ENCODE measurements at places on chromosomes 6 and 20.
A peak's percentile ranks its signal among the peaks of the same experiment; 100 is the strongest.

DNA sequence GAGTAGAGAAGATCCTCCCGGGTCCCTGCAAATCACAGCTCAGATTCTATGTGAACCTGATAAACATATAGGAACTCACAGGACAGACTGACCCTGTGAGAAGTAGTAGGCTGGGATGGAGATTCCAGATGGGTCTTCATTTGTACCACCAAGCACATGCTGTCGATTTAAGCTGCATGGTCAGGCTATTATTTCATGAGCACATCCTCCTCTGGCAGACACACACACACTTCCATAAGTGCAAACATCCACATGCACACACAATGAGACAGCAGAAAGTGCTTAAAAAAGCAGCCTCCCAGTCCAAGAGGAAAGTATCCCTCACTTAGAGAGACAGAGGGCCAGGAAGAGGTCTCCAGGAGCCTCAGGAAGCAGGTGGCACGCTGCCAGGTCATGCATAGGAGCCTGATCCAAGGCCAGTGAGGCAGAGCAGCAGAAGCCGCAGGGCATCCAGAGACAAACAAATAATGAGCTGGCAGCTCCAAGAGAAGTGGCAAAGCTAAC lies 131.8 kb downstream of the UNC5CL start:
- peak; percentile 35 for DNase-seq

- DNase-seq, result peak; percentile 12
Measured at GRCh38 chr20:63636752-63637628, 10.1 kb upstream of the GMEB2 start.

DNA sequence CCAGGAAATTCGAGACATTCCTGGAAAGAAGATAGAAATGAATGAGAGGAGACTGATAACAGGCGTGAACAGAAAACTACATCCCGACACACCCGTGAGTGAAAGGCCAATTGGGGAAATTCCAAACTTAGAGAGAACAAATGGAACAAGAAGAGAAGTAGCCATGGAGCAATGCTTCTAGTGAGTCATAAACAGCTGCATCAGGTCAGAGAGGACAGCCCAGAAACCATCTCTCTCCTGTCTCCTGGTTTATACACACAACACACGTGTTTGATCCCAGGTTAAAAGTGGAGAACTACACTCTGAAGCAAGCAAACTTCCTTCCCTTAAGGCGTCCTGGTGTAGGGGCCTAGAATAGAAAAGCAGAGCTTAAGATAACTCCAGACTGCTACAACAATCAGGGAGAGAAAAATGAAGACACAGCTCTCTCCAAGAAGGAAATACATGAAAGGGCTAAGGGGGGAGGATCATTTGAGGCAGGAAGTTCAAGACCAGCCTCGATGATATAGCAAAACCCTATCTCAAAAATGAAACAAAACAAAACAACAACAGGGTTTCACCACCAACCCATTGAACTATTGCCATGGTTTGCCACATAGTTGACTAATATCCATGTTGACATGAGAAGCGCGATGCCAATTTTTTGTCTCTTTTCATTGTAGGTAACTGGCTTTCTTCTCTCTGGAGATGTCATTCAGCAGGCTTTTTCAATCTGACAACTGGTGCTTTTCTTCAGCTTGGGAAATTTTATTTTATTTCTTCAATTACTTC lies 26.9 kb downstream of the NRN1 start:
- peak; percentile 51 for DNase-seq

DNA sequence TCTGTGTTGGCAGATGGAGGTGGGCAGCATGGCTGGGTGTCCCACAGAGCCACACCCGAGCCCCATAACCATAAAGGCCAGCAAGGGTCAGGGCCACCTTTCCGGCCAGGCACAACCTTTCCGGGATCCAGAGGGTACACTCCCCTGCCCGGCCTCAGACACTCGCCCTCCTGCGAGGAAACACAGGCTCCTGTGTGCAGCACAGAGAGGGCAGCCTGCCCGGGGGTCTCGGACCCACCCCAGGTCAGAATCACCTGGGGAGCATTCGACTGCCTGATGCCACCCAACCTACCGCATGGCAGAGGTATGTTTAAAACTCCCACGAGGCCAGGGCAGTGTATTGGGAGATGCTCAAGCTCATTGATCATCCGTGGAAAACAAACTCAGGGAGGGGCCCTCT lies 260.3 kb downstream of the TAF4 start:
- DNase-seq, result no peak

DNA sequence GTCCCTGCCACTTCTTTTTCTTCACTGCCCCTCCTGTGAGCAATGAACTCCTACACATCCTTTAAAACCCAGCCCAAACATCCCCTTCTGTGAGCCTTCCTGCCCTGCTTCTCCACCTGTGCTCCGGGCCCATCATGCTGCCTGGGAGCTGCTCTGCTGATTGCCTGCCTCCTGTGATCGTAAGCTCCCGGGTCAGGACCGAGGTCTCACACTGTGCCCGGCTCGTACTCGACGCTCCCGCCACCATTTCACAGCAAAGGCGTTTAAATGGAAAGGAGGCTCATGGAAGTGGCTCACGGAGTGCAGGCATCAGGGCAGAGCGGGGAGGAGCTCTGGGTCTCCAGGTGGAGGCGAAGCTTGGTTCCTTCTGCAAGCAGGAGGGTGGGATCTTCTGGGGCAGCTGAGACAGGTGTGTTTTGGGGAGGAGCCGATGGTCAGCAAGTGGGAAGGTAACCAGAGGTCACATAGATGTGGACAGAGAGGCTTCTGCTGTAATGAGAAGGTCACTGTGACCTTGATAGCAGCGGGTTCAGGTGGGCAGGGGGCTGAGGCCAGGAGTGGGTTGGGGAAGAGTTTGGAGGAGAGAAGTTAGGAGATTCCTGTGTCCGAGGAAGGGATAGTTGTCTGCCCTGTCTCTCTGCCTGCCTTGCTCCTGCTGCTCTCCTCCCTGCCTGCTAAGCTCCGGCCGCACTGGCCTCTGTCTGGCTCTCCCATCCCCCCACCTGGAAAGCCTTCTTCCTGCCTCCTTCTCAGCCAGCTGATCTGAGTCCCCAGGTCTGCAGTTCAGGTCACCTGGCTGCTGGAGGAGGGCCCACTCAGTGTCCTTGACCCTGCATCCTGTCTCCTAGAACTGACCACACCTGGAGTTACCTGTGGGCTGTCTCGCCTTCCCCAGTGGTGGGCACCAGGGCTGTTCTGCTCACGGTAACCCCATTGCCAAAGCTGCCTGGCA lies 52.7 kb upstream of the FRMD1 start:
- no peak for DNase-seq

GRCh38 chr20:33296206-33296605 lies 13.2 kb downstream of the BPIFB1 start:
- peak; percentile 27 for DNase-seq

- no peak for DNase-seq
Measured at GRCh38 chr6:111441678-111442243, 41.3 kb downstream of the REV3L start.

DNA sequence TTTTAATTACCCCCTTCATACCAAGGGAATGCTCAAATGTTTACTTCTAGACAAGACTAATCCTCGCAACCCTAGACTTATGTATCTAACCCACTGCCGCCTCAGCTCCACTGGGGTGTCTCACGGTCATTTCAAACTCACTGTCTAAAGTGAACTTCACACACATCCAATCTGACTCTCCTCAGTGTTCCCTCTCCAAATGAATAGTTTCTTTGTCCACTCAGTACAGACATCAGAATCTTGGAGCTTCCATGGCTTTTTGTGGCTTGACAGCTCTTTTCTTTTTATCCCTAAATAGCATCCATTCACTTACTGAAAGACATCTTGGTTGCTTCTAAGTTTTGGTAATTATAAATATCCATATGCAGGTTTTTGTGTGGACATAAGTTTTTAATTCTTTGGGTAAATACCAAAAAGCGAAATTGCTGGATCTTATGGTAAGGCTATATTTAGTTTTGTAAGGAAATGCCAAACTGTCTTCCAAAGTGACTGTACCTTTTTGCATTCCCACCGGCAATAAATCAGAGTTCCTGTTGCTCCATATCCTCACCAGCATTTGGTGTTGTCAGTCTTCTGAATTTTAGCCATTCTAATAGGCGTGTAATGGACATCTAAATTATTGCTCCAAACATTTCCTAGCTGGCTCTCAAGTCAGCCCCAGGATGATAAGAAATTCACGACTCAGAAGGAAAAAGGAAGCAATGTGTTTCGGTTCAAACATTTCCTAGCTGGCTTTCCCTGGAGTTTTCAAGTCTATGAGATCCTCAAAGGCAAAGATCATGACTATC lies 73.1 kb downstream of the DNAAF9 start:
- DNase-seq, result no peak

- no peak for DNase-seq
Measured at GRCh38 chr6:159819932-159820640, 20.0 kb downstream of the PNLDC1 start.

GRCh38 chr6:28683945-28684538 lies 158.4 kb downstream of the GPX5 start:
- peak; percentile 54 for DNase-seq

GRCh38 chr6:142735204-142735603 lies 209.8 kb downstream of the HIVEP2 start:
- peak; percentile 39 for DNase-seq

GRCh38 chr6:117465691-117466090 lies 16.8 kb upstream of the DCBLD1 start:
- no peak for DNase-seq

- DNase-seq, result no peak
Measured at GRCh38 chr6:25078141-25078540, 142.4 kb upstream of the RIPOR2 start.

- DNase-seq, result no peak
Measured at GRCh38 chr20:6075428-6076219, 21.8 kb upstream of the LRRN4 start.

GRCh38 chr20:49285233-49285668 lies 7.4 kb upstream of the ZNFX1 start:
- DNase-seq, result no peak

- DNase-seq, result no peak
Measured at GRCh38 chr6:146127447-146128215, 98.8 kb downstream of the GRM1 start.

DNA sequence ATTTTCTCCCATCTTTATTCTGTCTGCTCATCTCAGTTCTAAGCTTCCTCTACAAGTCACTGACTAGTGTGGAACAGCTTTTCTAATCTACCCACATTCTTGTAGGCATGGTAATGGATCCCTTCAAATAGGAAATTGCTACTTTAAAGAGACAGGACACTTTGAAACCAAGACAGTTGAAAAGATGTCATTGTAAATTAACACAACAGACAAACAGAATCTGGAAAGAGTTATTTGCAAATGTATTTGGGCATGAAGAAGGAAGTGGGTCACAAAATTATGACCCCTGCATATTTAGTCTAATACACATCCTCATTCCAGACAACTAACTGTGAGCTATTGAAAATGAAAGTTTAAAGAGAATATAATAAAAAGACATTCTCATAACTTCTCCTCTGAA lies 298.2 kb upstream of the MARCKS start:
- DNase-seq, result peak; percentile 87

Data from fibroblast of skin of right biceps (primary cell).